Activated CD4-positive, alpha-beta T cell treated with anti-CD3 and anti-CD28 coated beads, Interleukin-2, amount 50 U/mL, for 16 hours (primary cell): ENCODE measurements at places on chromosomes 2 and 18.

- no peak for DNase-seq
Observed at GRCh38 chr18:28167835-28168349, 9.0 kb downstream of the CDH2 start.

DNA sequence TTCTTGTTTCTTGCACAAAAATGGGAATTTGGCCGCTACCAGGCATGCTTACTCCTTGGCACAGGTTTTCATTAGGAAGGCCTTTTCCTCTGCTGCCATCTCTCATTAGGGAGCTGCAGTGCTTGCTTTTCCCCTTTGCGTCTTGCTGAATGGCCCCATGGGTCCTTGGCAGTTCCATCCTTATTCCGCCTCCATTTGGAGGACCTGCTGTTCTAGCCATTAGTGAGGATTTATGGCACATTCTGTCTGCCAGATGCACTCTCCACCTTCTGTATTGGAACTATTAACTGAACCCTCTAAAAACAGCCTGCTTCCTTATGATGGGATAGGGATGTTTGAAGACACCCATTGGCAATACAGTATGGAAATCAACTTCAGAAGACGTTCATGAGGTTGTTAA is 103.5 kb upstream of the NOSTRIN start:
- DNase-seq = no peak

- no peak for DNase-seq
Observed at GRCh38 chr2:191844706-191845105, 2.2 kb downstream of the CAVIN2 start.

- peak; percentile 89 for DNase-seq
Observed at GRCh38 chr18:79405781-79406575, 10.2 kb downstream of the NFATC1 start.

DNA sequence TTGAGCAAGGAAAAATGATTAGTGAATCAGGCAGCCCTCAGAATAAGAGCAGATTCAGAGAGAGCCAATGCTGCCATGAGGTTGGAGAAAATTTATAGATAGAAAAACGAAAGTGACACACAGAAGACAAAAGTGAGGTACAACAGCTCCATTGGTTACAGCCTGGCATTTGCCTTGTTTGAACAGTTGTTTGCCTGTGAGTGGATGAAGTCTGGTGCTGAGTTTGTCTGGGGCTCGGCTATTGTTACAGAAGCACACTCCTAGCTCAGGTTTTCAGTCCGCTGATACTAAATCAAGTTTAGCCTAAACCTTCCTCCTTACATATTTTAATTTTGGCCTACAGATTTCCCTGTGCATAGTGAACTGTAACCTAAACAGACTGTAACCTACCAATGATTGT is 387.8 kb upstream of the RAB12 start:
- no peak for DNase-seq

DNA sequence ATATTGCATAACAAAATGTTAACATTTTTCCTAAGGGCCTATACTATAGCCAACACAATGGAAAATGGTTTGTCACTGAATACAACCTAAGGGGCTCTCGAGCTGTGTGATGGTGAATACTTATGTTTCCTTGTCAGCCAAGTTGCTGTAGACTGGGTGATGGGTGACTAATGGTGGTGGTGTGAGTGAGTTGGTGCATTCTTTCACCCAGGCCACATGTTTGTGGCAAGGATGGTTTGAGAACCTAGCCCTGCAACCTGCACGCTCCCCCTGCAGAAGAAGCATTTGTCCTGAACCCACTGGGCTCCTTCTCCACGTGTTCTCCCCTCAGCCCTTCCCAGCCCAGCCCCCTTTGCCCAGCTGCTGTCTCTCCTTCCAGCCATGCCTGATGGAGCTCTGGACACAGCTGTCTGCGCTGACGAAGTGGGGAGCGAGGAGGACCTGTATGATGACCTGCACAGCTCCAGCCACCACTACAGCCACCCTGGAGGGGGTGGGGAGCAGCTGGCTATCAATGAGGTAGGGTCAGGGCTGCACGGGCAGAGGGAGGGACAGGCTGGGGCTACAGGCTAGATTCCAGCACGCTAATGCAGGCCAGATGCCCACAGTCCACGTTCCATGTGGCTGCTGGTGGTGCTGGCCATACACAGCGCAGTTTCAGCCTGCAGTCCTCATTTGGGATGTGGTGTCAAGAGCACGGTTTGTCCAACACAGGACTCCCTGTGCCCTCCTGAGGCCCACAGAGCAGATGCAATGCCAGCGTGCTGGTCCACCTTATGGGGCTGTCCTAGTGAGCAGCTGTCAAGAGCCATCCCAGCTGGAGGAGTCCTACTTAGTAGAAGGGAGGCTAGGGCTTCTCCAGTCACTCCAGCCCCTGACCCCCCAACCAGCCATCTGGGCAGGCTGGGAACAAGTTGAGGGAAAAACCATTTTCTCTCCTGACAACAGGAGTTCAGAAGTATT is 65.4 kb downstream of the FAM168B start:
- no peak for DNase-seq

DNA sequence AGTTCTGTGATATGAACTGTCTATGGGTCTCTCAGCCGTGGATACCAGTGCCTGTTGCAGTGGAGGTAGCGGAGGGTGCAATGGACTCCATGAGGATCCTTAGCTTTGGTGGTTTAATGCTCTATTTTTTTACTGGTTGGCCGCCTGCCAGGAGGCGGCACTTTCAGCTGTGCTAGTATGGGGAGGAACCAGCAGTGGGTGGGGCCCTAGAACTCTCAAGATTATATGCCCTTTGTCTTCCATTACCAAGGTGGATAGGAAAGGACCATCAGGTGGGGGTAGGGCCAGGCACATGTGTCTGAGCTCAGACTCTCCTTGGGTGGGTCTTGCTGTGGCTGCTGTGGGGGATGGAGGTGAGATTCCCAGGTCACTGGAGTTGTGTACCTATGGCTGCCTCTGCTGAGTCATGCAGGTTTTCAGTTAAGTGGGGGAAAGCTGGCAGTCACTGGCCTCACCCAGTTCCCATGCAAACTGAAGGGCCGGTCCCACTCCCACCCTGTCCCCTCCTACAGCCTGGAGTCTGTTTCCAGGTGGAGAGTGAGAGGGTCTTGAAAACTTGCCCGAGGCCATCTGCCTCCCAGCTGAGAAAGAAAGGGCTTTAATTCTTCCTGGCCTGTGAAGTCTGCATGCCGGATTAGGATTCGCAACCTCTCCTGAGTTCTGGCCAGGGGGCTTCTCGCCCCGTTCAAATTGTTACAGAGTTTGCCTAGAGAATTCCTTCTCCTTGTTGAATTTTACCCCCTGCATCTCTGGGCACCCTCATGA is 14.5 kb downstream of the KCNS3 start:
- no peak for DNase-seq

- DNase-seq = no peak
Observed at GRCh38 chr2:31581124-31581795, 522 bp upstream of the SRD5A2 start.

DNA sequence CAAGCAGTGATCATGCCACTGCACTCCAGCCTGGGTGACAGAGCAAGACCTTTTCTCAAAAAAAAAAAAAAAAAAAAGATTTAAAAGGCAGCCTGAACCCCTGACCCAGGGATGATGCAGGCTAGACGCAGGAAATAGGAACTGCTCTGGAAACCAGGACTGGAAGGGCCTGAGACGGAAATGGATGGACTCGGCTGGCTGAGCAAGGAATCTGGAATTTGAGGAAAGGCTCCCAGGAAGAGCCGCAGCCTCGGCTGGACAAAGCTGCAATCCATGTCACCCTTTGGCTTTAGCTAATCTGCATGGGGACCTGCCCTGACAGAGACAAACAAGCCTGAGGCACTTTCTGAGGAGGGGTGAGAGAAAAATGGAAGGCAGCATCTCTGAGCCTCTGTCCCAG is 55.0 kb upstream of the DAPL1 start:
- no peak for DNase-seq

- no peak for DNase-seq
Observed at GRCh38 chr2:3466966-3467365, 52.4 kb downstream of the ADI1 start.

GRCh38 chr18:4842751-4843150 is 354.3 kb downstream of the AKAIN1 start:
- no peak for DNase-seq

DNA sequence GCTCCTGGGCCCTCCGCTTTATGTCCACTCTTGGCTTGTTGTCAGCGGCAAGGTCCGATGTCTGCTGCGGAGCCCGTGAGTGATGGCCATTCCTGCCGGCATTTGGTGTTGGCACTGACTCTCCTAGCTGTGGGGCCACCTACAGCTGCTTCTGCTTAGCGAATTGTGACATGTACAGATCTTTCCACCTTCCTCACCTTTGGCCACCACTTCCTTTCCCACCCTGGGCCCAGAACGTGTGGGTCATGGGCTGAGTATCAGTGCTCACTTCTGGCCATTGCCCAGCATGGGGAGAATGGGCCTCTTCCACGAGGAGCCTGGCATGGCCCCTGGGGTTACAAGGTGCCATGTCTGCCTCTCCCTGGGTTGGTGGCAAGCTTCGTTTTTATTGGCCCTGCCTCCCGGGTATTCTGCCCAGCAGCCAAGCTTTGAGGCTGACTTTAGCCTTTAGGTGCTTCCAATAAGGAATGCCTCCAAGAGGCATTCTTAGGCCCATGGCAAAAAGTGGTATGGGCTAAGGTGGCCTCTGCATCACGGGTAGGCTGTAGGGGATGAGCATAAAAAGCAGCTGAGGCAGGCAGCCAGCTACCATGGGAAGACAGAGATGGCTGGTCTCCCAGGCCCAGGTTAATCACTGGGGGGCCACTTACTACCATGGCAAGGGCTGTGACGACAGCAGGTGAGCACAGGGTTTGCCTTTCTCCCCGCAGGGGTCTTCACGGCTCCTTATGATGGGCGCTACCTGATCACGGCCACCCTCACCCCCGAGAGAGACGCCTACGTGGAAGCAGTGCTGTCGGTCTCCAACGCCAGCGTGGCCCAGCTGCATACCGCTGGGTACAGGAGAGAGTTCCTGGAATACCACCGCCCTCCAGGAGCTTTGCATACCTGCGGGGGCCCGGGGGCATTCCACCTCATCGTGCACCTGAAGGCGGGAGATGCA is 65.8 kb downstream of the EMILIN2 start:
- DNase-seq = no peak

DNA sequence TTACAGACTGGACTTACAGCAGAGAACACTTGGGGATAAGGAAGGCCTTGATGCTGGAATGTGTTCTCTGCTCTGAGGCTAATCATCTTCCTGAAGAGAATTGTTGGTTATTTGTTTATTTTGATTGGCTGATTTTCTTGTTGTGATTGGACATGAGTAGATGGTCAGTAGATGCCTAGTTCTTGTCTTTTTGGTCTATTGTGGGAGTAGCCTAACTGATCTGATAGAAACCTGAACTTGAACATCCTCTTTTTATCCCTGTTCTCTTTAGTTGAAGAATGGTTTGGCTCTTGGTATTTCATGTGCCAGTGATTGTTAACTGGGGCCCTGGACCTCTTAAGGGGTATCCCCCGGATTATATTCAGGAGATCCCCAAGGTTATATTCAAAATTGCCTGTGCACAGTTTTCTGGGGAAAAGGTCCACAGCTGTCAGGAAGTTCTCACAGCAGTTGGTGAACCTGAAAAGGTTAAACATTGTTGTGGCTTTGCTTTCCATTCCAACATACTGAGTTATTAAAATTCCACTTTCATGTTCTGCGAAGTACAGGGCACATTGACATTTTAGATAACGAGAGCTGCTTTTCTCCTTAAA is 13.6 kb downstream of the TWSG1 start:
- DNase-seq = no peak

- DNase-seq = peak; percentile 53
Observed at GRCh38 chr2:110157153-110157793, 41.7 kb upstream of the MALL start.

DNA sequence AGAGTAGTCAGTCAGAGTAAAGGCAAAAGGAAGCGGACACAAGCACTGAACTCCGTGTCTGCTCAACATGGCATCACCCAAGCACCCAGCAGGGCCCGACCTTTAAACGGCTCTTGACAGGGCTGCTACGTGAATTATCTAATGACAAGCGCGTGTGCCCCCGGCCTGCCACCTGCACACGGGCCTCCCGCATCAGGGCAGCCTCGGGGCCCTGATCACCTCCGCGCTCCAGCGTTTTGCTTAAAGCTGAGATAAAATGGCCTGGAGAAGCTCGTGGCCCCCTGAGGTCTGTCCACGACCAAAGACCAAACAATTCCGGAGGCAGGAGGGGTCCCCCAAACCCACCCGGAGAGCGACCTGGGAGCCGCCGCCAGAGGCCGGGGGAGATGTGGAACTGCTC is 376 bp downstream of the NDUFA10 start:
- peak; percentile 30 for DNase-seq

GRCh38 chr18:46418663-46419260 is 238.3 kb downstream of the LOXHD1 start:
- no peak for DNase-seq

- no peak for DNase-seq
Observed at GRCh38 chr18:58275176-58275575, 231.2 kb downstream of the NEDD4L start.

GRCh38 chr18:52070291-52070756 is 269.7 kb upstream of the DCC start:
- no peak for DNase-seq

GRCh38 chr2:179541586-179541985 is 277.0 kb upstream of the SESTD1 start:
- DNase-seq = no peak

DNA sequence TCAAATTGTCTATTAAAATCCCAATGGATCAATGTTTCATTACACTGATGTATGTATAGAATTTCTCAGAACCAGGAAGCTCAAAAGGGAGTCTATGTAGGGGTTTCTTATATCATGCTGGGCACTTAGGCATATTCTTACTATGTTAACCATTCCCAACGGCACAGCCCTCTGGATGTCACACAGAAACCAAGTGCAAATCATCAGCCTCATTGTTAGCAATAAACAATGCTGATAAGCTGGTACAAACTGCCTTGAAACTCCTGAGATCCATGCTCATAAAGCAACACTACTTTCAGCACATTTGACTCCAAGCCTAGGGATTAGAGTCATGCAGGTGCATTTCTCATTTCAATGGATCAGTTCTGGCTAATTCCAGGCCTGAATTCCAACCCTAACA is 730.2 kb upstream of the SLC39A10 start:
- DNase-seq = no peak

GRCh38 chr2:235135990-235136561 is 184.3 kb downstream of the SH3BP4 start:
- peak; percentile 44 for DNase-seq

- DNase-seq = no peak
Observed at GRCh38 chr18:6488956-6489355, 74.2 kb upstream of the L3MBTL4 start.

GRCh38 chr18:62876111-62876510 is 160.8 kb downstream of the PHLPP1 start:
- no peak for DNase-seq

GRCh38 chr18:78875016-78875777 is 104.4 kb upstream of the SALL3 start:
- peak; percentile 36 for DNase-seq
